Activated naive CD8-positive, alpha-beta T cell treated with anti-CD3 and anti-CD28 coated beads for 36 hours (primary cell): ENCODE measurements at places on chromosomes 5 and 9.

GRCh38 chr9:136318111-136318775 is 9.1 kb upstream of the GPSM1 start:
- no peak for DNase-seq

DNA sequence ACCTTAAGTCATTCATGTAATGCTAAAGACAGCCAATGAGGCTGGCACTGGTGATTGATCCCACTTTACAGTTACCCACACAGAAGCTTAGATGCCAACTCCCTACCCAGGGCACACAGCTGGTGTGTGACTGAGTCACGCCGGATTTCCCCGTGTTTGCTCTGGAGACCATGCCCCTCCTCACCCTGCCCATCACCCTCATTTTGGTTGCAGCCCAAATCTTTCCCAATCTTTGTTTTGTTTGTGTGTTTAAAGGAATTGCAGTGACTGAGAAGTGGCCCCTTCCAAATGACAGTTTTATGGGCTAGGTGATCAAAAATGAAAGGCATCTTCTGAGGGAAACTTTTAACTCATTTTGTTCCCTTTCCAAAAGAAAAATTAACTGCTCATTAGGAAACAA is 10.9 kb downstream of the FBXL7 start:
- no peak for DNase-seq

- no peak for DNase-seq
These were observed 54.1 kb downstream of the NPR3 start for GRCh38 chr5:32765266-32765665.

GRCh38 chr5:82174128-82174918 is 103.8 kb downstream of the RPS23 start:
- peak; percentile 56 for DNase-seq

DNA sequence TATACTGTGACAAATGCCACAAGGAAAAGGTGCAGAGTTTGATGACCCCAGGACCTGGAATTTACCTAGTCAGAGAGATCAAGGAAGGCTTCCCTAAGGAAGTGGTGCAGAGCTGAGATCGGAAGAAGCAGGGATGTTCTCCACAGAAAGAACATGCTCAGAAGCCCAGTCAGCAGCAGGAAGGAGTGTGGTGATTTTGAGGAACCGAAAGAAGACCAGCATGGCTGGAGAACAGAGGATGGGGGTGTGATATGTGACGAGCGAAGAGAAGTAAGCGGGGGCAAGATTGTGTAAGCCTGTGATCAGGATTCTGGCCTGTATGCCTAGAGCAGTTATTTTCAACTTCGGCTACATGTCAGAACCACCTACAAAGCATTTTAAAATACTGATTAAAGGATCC is 18.7 kb upstream of the PIK3R1 start:
- no peak for DNase-seq

DNA sequence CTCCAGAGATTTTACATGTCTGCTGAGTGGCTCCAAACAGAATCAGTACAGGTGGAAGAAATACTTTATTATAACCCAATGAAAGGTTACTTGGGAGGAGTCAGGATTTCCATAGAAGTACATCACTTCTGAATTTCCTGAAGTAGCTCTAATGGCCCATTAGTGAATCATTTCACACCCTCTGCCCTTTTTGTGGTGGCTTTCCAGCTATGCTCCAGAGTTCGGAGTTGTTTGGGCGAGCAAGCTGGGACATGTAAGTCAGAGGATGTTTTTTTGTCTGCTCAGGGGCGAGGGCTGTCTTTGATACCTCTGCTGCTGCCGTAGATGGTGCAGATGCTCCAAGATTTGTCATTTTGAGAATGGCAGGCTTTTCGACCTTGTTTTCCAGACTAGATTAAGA is 226.1 kb downstream of the GOLPH3 start:
- DNase-seq: no peak

GRCh38 chr5:9726931-9727330 is 96.8 kb upstream of the TAS2R1 start:
- no peak for DNase-seq

DNA sequence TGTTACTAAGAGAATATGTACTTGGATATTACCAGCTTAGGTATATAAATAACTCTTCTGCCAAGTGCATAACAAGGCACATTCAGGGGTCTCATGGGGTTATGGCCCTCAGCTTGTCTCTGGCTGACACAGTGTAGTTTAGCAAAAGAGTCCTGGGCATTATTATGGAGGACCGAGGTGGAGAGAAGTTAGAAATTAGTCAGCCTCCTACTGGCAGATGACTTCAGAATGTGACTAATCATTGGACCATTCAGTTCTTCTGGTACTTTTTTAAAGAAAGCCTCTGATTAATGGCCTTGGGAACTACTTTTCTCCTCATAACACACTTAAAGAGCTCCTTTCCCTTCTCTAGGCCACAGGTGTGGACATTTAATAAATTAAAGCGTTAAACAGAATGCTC is 178.9 kb downstream of the SH3GL2 start:
- no peak for DNase-seq

- DNase-seq: no peak
These were observed 152.7 kb downstream of the ADCY2 start for GRCh38 chr5:7548596-7548995.

GRCh38 chr9:134967547-134967930 is 49.8 kb upstream of the FCN1 start:
- DNase-seq: no peak
